ENCODE measurements at places on chromosomes 2 and 18. TPM values are rescaled to one million over a fixed set of nuclear protein-coding genes. Genes with fewer than 3 reads are reported as not detected.

DNA sequence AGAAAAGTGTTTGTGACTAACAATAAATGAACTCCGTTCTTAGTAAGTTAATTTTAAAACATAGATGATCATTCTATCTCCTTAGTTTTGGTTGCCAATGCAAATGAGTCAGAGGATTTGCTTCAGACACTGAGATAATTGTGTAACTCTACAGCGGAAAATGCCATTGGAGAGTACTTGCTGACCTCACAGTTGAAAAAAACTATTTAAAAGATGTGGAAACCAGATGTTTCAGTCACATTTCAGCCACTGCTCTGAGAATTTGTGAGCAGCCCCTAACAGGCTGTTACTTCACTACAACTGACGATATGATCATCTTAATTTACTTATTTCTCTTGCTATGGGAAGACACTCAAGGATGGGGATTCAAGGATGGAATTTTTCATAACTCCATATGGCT is at the start of gene TNFAIP6:
TSS of gene TNFAIP6 (plus strand) at position 234 of the 400 bp plus-strand sequence. CDS start at position 309, 75 bp downstream.
- no peak for DNase-seq

GRCh38 chr2:33264766-33265165 is 211.7 kb upstream of the RASGRP3 start:
- no peak for DNase-seq

DNA sequence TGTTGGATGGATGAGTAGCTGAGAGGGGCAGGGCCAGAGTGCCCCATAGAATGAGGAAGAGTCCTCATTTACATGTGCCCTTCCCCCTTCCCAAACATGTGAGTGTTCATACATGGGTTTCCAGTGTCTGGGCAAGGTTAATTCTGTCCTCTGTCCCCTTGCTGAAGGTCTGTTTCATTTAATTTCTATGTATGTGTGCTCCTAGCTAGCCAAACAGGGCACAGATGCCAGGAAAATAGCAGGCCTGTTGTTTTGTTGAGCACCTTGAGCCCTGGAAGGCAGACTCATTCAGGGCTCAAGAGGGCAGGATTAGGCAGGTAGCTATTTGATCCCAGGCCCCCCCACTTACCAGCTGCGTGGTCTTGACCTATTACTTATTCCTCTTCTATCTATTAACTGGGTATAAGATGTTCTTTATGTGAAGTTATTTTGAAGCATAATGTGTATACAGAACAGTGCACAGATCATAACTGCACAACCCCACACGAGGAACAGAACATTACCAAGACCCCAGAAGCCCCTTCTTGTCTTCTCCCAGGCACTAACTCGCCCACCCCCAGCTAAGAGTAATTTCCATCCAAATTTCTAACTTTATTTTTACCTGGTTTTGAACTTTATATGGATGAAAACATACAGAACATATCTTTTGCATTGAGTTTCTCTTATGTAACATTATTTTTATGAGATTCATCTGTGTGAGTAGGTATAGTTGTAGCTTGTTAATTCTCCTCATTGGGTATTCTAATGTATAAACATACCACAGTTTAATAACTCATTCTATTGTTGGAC is 164.3 kb downstream of the RPIA start:
- DNase-seq: no peak

GRCh38 chr2:14903709-14904374 is 271.3 kb downstream of the LRATD1 start:
- DNase-seq: peak; percentile 39

- DNase-seq: no peak
Measured at GRCh38 chr2:198546122-198546521, 741.7 kb downstream of the PLCL1 start.

DNA sequence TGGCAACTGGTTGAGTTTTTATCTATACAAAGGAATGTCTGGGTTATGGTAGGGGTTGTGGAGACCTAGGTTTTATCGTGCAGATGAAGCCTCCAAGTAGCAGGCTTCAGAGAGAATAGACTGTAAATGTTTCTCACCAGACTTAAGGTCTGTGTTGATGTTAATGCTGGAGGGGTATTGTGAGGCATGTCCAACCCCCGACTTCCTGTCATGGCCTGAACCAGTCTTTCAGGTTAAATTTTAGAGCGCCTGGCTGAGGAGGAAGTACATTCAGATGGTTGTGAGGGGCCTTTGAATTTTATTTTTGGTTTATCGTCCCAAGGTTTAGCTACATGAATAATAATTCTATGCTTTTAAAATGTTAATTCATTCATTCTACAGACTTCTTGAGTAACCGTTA is 435.1 kb downstream of the DLGAP1 start:
- DNase-seq: no peak

DNA sequence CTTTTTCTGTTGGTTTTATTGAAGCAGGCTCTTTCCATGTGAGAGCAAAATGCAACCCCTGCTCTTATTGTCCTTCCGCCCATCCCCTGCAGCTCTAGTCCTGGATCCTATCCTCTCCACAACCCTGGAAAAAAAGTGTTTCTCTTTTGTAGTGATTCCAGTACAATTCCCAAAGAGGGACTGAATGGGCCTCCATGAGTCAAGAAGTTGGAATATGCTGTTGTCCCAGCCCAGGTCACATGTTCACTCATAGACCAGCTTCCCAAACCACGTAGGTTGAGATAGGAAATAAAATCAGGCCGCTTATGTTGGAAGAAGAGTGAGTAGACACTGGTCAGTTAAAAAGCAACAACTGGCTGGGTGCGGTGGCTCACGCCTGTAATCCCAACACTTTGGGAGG is 39.4 kb downstream of the CPO start:
- DNase-seq: no peak

DNA sequence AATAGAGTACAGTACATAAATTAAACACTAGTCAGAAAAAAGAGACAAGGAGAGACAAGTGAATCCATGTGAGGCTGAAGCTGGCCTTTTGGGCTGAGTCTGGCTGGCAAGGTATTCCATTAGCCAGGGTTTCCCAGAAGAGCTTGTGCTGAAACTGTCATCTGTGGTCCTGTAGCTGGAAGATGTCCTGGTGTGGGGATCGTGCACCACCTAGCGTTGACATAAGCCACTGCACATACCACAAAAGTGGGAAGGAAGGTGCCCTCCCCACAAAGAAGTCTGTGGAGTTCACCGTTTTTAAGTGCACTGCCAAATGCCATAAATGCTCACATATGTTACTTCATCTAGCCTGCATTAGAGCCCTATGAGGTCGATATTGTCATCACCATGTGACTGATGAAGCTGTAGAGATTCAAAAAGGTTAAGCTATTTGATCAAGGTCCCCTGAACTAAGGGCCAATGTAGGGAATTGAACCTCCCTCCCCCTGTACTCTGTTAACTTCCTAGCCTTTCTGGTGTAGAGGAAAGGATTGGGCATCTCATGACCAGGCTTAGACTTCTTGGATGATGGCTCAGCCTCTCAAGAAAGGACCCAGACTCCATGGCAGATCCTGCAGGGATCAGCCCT is 31.9 kb upstream of the GALNT14 start:
- DNase-seq: peak; percentile 42

GRCh38 chr2:195451160-195451559 is 205.9 kb upstream of the SLC39A10 start:
- DNase-seq: no peak

GRCh38 chr2:32627441-32627813 is 423 bp upstream of the TTC27 start:
- DNase-seq: no peak

- DNase-seq: no peak
Measured at GRCh38 chr2:37997629-37998028, 72.5 kb downstream of the RMDN2 start.

DNA sequence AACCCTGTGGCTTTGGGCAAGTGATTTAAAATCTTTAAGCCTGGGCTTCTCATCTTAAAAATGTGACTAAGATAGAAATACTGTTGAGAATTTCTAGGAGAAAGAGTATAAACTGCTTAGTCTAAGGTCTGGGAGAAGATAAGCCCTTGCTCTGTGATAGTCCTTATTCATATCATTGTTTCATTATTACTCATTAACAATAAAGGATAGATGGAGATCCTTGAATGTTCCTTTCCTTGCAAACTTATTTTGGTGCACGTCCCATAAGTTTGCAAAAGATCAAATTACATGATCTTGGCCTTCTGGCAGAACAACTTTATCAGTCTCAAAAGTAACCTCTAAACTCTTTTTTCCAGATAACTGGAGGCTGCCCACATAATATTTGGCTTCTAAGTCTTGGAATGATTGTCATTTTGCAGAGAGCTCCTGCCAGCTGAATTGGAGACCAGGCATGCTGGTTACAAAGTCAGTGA is 138.3 kb downstream of the FAM124B start:
- peak; percentile 76 for DNase-seq

DNA sequence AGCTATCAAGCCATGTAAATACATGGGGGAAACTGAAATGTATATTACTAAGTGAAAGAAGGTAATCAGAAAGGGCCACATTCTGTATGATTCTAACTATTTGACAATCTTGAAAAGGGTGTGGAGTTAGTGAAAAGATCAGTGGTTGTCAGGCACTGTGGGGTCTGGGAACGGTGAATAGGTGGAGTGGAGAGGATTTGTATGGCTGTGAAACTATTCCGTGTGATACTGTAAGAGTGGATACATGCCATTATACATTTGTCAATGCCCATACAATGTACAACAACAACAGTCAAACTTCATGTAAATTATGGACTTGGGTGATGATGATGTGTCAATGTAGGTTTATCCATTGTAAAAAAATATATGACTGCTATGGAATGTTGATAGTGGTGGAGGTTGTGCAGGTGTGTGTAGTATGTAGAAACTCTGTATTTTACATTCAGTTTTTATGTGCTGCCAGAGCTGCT is 1116.2 kb downstream of the SUCLG1 start:
- no peak for DNase-seq

DNA sequence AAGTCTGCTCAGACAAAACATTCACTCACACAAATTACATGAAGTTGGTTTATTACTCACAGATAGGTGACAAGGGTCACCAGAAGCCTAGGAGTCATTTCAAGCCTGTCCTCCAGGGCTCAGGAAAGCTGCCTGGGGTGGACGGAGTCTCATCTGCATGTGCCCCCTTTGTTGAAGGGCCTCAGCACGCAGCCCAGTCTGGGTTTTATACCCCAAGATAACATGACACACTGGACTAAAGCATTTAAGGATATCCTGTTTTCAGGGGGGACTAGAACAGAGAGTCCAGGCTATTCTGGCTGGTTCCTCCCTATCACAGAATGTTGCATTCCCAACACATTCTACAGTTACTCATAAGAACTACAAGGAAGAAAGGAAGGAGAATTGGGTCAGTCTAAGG is 164.7 kb downstream of the MREG start:
- no peak for DNase-seq

- DNase-seq: peak; percentile 37
Measured at GRCh38 chr2:39494784-39495251, 57.7 kb upstream of the MAP4K3 start.

DNA sequence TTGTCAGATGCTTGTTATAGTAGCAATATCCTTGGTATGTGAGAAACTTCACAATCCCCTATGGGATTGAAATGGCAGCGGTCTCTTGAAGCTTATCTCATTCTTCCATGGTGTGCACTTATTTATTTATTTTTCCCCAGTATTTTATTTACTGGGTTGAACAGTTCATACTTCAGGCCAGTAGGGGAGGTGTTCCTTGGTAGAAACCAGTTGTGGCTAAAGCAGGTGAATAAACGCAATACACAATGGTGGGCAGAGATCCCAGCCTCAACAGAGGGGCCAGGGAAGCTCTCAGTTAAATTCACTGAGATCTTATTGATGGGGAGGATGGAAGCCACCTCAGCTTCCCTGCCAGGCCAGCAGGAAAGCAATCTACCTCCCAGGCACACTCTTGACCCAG is 93.7 kb upstream of the SRD5A2 start:
- DNase-seq: no peak

- DNase-seq: no peak
Measured at GRCh38 chr2:43221124-43221762, 5.2 kb downstream of the ZFP36L2 start.

DNA sequence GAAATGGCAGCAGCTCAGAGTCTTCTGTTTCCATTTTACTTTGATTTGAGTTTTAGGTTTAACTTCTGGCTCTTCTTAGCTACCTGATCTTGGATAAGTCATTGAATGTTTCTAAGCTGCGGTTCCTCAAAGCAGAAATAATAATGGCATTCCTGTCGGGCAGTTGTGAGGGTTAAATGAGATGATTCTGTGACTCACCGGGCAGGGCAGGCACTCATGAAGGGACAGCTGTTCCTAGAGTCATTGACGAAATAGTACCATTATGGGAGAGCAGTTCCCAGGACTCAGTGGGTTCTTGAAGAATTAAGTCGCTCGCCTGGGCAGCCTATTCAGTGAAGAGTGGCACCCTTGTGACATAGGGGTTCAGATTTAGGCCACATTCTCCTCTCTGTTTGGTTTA is 10.3 kb downstream of the TRIB2 start:
- no peak for DNase-seq

Gene MC2R
- not detected for total RNA-seq

Gene IL1R1
- total RNA-seq: 5.0 TPM

Gene C2orf80
- not detected for total RNA-seq

Gene CENPA
- total RNA-seq: 43.6 TPM

Gene PDE11A
- 1.4 TPM for total RNA-seq

Gene ZNF516
- total RNA-seq: 32.7 TPM

Gene CERKL
- total RNA-seq: 1.6 TPM

Gene TWIST2
- 5.0 TPM for total RNA-seq

Measured in PC-9 (cell line).